ENCODE measurements at places on chromosomes 12 and 14. TPM values are rescaled to one million over a fixed set of nuclear protein-coding genes. Genes with fewer than 3 reads are reported as not detected.

GRCh38 chr14:21997300-21997699, 323.7 kb upstream of the OR4E1 start:
- no peak for DNase-seq

- no peak for DNase-seq
Observed at GRCh38 chr14:106218174-106218573, 691.8 kb downstream of the TMEM121 start.

GRCh38 chr12:123490089-123490488, 32.1 kb downstream of the SNRNP35 start:
- no peak for DNase-seq

DNA sequence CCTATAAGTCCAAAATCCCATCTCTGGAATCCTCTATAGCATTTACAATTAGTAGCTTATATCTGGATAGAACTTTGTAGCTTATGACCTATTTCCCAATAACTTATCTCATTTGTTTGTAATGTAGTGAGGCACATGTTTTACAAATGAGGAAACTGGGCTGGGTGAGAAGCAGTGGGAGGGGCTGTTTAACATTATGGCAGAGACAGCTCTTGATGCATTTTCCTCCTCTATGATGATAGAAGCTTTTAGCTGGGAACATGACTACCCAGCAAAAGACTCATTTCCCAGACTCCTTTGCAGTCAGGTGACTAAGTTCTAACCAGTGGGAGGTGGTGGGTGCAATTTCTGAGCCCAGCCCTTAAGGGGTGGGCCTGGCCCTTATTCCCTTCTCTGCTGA, 179.7 kb downstream of the TTC8 start:
- DNase-seq, result no peak

GRCh38 chr12:29191267-29191850, 42.3 kb downstream of the FAR2 start:
- DNase-seq, result no peak

DNA sequence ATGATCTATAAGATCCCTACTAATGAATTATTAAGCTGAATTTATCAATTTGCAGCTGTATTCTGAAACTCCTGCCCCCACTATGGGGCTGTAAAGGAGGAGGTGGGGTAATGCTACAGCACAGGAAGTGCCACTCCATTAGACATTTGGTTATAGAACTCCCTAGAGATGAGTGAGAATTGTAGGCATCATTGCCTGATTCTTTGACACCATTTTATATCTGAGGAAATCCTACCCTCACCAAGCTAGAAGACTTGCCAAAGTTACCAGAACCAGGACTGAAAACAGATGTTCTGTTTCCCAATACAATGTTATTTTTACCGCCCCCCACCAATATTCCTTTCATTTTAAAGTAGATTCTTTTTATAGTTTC, 182.4 kb downstream of the EGLN3 start:
- no peak for DNase-seq

DNA sequence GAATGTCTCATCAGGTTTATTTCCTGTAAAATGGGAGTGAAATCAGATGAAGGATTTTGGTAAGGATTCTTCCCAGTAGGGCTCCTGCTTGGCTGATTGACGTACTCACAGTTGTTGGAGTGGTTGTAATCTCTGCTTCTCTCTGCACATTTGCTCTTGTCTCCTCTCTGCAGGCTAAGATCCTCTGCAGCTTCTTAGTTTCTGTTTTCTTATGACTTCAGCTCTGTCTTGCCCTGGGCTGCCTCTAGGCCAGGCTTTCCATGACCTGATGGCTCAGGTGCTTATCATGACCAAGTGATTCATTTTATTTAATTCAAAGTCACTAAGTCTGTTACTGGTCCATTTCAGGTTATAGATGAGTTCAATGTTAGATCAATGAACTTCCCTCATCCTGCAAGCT, 394.5 kb upstream of the DDHD1 start:
- no peak for DNase-seq

GRCh38 chr12:214003-214741, at the start of gene SLC6A12:
SLC6A12 (minus strand) TSS chr12:214157; CDS start chr12:209986, 4,171 bp downstream.
- DNase-seq, result no peak

DNA sequence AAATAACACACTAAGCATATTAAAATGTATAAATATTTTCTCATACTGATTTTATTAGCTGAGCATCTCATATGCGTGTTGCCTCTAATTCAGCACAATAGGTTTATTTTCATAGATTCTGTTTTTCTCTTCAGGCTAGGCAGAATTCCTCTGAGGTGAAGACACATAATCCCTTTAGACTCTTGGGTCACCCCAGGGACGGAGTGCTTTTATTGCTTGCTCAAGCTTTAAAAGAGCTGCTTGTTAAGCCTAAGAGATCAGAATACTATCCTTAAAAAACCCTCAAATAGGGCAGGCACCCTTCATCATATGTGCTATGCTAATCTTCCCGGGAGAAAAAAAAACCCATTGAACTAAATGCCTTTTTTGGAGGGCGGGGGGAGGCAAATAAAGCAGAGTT, 390.1 kb downstream of the KCNH5 start:
- DNase-seq, result no peak

GRCh38 chr14:95173518-95173917, 16.2 kb upstream of the DICER1 start:
- DNase-seq, result no peak

GRCh38 chr14:89217891-89218290, 199.1 kb downstream of the FOXN3 start:
- DNase-seq, result no peak

DNA sequence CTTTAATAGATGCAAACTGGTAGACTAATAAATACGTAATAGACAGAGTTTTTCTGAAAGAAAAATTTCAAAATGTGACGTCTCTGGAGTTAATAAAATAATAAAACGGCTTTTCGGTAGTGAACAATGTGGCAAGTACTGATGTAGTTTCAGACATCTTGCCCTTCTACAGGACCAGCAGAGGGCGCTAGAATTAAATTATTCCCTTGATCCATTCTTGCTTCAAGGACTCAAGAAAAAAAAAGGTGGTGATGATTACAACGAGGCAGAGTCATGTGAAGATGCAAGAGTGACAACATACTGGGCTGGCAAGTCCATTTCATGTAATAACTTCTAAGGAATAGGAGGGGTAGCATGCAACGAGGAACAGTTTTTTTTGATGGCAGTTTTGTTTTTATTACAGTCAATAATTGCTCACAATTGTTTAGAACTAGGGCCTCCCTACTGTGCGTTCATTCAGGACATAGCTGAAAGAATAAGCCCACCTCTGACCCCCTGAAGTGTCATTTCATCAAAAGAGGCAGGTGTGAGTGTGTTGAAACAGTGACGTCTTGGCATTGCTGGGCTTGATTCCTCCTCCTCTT, 101.0 kb upstream of the GZMB start:
- DNase-seq, result peak; percentile 78

The NRXN3 gene
- polyA plus RNA-seq, result 0.72 TPM

The CRACR2A gene
- 1.5 TPM for polyA plus RNA-seq

The LAG3 gene
- 1.2 TPM for polyA plus RNA-seq

Data from muscle of arm (tissue), 14 donors.